Stimulated activated CD4-positive, alpha-beta T cell treated with anti-CD3 and anti-CD28 coated beads, Interleukin-2, amount 100 ng/mL, for 4 hours (primary cell): ENCODE measurements at places on chromosomes 2 and 18.

GRCh38 chr2:131577812-131578211, 50.1 kb downstream of the CCDC74A start:
- DNase-seq = no peak

GRCh38 chr2:15588329-15588919, 3.2 kb upstream of the DDX1 start:
- DNase-seq = no peak

DNA sequence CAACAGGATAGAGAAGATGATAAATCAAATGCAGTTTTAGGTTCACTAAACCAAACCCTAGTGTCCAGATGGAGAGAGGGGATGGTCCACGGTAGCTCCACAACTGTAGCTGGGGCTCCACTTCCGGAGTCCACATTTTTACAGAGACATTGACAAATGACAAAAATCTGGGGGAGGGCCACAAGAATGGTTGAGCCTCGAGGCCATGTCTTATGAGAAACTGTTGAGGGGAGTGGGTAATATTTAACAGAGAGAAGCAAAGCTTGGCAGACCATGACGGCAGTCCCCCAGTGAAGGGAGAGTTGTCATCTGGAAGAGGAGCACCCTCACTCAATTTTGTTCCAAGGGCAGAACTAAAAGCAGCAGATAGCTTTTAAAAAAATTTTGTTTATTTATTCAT, 17.6 kb upstream of the EPHA4 start:
- DNase-seq = no peak

DNA sequence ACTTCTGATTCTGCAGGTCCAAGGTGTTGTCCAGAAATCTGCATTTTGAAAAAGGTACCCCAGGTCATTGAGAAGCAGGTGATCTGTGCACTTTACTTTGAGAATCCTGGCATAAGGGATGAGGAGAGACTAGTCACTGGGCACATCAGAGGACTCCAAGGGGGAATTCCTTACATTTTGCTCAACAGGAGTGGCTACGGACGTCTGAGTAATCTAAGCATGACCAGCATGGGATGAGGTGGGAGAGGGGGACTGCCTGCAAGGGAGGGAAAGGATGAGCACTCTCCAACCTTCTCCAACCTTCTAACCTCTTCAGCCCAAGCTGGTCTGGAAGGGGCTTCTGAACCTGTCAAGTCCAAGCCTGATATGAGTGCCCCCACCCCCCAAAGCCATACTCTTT, 55.5 kb downstream of the MARCHF4 start:
- DNase-seq = no peak

- DNase-seq = peak; percentile 21
Observed at GRCh38 chr18:74139888-74140287, 7.7 kb downstream of the FBXO15 start.

- DNase-seq = peak; percentile 52
Observed at GRCh38 chr2:74919827-74920226, 38.6 kb upstream of the POLE4 start.

- DNase-seq = no peak
Observed at GRCh38 chr18:46374850-46375249, 270.7 kb downstream of the HAUS1 start.

DNA sequence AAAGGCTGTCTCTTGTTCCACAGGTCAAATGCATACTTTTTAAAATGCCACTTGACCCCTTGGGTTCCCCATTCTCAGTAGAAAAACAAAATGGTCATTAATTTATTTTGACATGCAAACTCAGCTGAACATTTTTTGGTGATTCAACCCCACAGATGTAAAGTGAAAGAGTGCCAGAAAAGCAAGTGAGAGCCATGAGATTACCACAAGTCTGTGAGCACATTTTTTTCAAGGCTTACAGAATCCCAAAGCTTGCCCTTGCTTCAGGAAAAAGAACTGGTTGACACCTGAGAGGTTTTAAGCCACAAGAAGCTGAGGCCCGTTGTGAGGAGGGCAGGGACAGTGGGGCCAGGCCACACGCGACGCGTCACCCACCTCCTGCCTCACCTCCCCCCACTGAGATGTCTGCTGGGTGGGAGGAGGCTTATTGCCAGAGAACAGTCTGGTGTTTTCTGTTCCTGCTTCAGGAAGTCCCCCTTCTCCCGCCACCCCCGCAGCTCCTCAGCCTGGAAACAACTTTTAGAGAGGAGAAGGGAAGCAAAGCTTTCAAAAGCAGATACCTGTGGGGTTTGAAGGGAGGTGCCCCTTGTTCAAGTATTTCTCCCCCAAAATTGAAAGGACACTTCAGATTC, 70.4 kb upstream of the CYP1B1 start:
- no peak for DNase-seq

GRCh38 chr18:51453594-51453993, 256.1 kb upstream of the MEX3C start:
- DNase-seq = no peak

DNA sequence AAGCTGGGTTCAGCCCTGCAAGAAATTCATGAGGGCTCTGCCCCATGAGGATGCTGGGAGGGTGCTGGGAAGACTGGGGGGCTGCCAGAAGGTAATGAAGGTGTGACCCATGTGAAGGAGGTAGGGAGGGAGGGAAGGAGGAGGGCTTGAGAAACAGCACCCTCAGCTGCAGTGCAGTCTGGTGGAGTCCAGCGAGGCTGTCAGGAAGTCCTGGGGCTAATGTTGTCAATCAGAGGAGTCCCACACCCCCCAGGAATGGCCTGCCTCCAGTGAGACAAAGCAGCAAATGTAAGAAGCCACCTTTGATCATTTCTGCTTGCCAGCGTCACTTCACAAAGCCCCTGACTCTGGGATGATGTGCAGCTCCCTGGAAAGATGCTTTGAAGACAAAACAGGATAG, 248.4 kb downstream of the SH3BP4 start:
- DNase-seq = no peak

GRCh38 chr18:32048507-32049091, 30.0 kb downstream of the RNF125 start:
- no peak for DNase-seq

- DNase-seq = no peak
Observed at GRCh38 chr2:189628817-189629530, 32.3 kb upstream of the ASNSD1 start.

DNA sequence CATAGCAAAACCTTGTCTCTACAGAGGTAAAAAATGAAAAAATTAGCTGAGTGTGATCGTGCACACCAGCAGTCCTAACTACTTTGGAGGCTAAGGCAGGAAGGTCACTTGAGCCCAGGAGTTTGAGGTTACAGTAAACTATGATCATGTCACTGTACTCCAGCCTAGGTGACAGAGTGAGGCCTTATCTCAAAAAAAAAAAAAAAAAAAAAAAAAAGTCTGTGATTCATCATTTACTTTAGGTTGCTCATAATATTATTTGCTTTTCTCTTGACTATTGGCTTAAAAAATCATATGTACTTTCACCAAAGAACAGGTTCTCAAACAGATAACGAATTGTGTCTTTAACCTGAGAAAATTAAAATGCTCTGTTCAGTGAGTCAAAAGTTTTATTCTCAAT, 129.1 kb downstream of the MYO3B start:
- no peak for DNase-seq

GRCh38 chr2:206989311-206989710, 50.0 kb downstream of the CPO start:
- no peak for DNase-seq

GRCh38 chr18:40911582-40912254, 1043.3 kb upstream of the PIK3C3 start:
- no peak for DNase-seq
